ENCODE measurements at places on chromosomes 6 and 20.

DNA sequence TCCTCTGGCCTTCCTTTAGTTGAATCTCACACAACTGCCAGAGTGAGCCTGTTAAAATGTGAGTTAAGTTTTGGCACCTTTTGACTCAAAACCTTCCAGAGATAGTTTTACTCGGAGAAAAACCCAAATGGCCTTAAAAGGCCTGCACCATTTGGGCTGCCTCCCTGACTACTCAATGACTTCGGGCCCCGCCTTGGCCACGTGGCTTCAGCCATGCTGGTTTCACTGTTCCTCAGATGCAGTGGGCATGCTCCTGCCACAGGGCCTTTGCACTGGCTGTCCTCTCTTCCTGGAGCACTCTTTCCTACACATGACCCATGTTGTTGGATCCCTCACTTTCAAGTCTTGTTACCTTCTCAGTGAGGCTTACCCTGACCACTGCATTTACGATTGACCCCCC, 18.3 kb downstream of the VEGFA start:
- DNase-seq: no peak

DNA sequence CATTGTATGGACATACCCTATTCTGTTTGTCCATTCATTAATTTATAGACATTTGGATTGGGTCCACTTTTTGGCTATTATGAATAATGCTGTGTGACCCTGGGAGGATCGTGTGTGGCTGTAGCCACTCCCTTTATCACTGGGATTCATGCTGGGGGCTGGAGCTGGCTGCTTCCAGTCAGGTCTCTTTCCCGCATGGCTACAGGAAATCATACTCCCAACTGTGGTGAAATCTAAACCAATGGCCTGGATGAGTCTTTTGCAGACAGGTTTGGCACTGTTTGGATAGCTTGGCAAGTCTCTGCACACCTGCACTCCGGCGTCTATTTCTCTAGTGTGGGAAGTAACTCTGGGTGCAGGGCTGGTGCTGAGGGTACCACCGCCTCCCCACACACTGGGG, 80.4 kb downstream of the RIN2 start:
- DNase-seq: no peak

DNA sequence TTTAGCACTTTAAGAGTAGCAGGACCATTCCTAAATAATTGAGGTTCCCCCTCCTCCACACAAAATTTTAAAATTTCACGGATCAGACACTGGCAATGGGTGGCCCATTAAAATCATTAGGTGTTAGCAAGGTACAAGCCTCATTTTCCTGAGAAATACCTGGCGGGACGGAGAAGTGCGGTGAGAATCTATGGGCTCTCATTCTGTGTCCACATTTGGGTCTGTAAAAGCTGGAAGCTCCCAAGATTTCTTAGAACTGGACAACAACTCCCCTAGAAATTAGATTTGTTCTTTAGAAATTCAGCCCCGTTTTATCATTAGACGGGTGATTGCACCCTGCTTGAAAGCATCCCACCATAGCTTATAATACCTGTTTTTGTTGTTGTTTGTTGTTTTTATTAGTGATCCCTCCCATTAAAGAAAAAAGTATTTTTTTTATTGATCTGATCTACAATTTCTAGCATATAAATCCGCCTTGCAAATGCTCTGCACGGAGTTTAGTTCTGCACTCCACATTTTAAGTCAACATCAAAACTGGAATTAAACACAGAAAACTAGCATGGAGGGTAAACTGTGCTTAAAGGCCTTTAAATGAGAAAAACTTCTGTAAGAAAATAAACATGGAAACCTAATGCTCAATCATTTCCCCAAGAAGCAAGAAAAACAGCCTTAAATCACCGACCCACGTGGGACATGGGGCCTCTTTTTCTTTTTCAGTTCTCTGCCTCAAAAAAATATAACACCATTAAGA, 5.7 kb downstream of the SIM1 start:
- DNase-seq: no peak

DNA sequence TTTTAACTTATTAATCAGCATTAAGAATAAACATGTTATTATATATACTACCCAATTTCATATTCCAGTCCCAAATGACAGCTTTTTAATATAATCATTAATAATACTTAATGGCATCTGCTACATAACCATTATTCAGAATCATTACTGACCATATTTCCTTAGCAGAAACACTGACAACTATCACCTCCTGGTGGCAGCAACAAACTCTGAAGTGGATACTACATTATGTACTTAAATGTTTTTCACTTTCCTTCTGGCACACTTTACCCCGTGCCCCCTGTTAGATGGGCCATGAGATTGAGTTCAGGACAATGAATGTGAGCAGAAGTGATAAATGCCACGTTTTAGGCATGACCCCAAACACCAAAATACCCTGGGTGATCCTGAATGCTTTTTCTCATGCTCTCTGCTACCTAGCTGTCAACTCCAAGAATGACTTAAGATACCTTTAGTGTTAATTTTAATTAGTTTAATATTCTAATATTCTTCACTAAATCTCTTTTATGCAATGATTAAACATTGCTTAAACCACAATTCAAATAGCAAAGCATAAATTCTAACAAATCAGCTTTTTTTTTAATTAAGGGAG, 77.1 kb downstream of the LMBRD1 start:
- peak; percentile 60 for DNase-seq

DNA sequence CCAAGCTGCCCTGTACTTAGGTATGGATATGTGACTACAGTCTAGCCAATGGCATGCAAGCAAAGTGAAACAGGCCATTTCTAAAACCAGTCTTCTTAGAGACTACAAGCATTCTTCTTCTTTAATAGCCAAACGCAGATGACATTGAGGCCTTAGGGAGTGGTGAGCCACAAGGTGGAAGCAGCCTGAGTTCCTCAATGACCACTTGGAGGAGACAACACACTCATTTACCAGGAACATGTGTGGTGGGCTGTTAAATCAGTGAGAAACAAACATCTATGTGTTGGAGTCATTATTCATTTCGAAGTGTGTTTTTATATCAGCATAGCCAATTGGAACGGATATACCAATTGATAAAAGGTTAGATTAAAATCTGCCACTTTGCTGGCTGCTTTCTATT, 122.0 kb downstream of the GFRAL start:
- DNase-seq: peak; percentile 1

GRCh38 chr6:108492131-108492766, 68.5 kb upstream of the FOXO3 start:
- peak; percentile 76 for DNase-seq

DNA sequence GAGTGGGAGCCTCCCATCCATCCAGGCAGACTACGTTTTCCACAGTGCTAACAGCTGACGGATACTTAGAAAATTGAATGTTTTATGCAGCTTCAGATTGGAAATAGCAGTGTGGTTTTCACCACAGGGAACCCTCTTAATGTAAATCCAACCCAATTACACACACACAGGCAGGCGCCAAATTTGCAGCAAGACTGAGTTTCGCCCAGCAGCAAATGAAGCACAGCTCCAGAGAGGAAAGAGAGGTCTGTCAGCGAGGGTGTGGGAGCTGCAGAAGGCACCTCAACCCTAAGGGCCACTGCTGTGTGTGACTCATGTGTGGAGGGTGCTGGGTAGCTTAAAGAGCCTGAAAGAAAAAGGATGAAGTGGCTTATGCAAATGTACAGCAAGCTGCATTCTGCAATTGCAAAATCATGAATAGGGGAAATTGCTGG, 365.7 kb downstream of the MAFB start:
- no peak for DNase-seq

GRCh38 chr6:128124713-128125112, 223.9 kb upstream of the THEMIS start:
- no peak for DNase-seq

DNA sequence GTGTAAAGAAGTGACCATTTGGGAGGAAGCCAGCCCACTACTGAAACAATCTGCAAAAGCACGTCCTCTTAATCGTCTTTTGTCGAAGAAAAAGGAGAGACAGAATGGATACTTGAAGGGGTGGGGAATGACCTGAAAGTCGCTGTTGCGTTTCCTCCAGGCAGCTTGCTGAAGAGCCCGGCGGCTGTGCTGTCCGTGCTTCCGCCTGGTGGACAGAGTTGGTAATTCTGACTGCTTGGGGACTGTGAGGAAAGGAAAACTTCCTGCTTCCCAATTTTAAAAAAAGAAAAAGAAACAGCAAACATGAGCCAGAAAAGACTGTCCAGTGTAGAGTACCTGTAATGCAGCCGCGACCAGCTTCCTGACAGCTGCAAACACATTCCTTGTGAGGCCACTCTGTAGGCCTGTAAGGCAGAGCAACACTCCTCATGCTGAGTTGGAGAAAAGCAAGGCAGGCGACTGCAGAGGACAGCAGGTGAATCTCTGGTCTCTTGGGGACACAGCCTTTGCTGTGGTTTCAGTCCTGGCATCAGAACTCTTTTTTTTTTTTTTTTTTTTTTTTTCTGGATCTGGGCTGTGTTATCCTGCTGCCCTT, 251.1 kb upstream of the TBX18 start:
- peak; percentile 60 for DNase-seq

DNA sequence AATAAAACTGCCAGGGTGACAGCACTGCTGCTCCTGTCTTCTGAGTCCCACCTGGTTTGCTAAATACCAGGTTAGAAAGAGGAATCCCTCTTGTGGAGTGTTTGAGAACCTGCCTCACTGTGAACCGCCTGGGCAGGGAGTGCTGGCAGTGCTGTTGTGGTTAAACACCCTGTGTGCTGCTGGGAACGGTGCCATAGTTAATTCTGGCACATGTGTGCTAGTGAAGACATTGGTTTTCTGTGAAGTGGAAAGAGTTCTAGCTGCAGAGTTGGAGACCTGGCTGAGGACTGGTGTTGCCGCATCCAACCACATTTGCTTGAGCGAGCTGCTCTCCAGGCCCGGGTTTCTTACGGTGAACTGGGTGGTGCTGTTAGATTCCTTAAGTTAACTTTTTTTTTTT, 72.7 kb downstream of the IGF2R start:
- DNase-seq: peak; percentile 63

DNA sequence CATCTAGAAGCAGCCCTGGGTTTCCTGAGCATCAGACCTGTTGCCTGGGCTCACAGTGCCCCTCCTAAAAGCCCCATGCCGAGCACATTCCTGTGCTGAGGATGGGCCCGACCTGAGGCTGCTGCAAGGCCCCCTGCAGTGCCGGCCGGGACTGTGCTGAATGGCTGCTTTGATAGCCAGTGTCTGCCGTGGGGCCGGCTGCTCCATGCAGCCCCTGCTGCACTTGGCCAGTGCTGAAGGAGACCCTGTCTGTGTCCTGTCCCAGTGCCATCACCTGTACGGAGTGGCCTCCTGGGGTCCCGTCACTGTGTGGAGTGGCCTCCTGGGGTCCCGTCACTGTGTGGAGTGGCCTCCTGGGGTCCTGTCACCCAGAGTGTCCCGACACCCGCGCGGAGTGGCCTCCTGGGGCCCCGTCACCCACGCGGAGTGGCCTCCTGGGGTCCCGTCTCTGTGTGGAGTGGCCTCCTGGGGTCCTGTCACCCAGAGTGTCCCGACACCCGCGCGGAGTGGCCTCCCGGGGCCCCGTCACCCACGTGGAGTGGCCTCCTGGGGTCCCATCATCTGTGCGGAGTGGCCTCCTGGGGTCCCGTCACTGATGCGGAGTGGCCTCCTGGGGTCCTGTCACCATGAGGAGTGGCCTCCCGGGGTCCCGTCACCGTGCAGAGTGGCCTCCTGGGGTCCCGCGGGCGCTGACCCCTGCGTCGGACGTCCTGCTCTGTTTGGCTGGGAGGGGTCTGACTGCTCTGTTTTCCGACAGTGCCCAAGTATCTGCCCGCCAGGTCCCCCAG, 7.0 kb downstream of the COL9A3 start:
- no peak for DNase-seq

DNA sequence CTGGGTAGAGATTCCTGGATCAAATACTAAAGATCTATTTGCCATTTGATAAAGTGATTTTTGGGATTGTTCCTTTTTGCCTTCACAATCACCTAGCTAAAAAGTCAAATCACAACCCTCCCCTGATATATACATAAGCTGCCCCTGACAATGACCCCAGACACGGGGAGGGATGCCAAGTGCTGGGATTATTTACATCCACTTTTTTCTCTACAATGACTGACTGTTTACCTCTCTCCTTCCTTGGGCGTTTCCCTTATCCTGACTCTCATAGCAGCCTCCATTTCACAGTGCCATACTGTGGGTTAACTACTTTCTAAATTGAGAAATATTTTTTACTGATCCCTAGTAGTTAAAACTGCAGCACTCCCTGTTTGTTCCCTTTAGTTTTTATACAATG, 150.8 kb upstream of the TMEM170B start:
- no peak for DNase-seq

DNA sequence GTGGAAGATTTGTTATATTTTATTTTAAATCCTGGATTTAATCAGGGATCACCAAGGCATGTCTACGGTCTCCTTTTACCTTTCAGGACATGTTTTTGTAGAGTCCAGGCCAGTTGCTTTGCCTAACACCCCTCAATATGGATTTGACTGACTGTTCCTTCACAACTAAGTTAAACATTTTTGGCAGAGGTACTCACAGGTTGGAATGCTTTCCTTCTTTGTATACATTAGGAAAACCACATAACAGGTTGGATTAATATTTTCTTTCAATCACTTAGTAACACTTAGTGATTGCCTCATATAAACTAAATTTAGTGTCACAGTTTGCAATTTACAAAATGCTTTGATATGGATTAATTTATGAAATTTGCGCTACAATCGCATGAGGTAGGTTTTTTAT, 64.5 kb downstream of the IPCEF1 start:
- DNase-seq: no peak

DNA sequence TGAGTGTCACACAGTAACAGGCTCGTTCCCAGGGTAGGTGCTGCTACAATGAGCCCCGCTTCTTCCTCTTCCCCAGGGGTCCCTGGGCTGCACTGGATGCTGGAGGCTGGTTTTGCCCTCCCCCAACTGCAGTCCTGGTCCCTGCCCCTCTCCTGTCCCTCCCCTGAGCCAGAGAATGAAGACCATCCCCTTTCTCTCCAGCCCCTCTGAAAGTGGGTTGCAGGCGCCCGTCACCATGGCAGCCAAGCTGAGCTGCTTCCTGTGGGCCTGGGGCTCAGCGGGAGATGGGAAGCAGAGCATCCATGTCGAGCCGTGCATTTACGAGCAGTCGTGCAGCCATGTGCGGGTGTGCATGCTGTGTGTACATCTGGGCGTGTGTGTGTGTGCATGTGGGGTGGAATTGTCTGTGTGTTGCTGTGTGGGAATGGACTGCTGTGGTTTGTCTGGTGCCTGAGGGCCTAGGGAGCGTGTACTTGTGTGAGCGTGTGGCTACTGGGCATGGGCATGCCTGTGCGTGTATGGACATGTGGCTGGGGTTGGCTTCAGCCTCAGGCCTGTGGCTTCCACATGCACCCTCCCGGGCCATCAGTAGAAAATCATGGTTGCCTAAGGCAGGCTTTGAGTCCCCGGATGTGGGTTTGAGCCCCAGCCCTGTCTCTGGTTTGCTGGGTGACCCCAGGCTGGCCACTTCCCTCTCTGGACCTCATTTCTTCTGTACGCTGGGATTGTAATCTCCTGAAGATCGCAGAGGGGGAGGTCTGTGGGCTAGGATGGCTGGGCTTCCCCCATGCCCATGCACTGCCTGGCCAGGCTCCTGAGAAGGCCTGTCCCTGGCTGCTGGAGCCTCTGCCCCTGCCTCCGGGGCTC, 48.8 kb downstream of the SRC start:
- peak; percentile 53 for DNase-seq

GRCh38 chr6:12203001-12203400, 87.2 kb upstream of the EDN1 start:
- DNase-seq: no peak
